ENCODE measurements at places on chromosomes 12 and 14.

DNA sequence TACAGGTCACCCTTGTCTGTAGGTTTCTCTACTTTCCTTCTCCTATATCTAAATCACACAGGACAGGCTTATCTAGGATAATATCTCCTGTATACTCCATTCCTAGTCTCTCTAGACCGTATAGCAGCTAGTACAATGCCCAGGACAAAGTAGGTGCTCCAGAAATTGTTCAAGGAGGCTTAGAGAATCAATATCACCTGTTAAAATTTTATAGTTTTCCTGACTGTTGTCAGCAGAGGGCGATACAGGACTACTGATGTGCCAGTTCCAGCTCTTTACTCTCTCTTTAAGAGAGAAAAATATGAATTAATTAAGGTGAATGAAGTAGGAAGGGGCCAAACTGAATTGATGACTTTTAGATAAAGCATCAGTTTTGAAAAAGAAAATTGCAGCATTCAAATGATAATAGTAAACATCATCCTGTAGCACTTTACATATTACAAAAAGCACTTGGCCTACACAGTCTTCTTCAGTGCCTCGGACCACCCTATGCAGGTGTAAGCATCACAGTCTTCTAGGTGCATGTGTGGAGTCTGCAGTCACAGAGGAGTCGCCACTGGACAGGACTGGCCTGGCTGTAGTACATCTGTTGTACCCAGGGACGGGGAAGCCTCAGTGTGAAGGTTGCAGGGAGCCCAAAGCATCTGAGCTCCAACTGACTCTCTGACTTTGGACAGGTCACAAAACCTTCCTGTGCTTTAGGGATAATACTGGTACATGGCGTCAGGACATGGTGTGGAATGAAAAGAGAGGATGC lies 61.9 kb upstream of the MAX start:
- no peak overlapping the region for H3K4me3 ChIP-seq
- no peak overlapping the region for H3K27ac ChIP-seq
- H3K4me1 ChIP-seq, result no peaks in the 10 kb centered on the region
- H3K36me3 ChIP-seq, result no peaks in the 10 kb centered on the region
- no peaks in the 10 kb centered on the region for H3K27me3 ChIP-seq
- DNase-seq, result peak; percentile 58

GRCh38 chr14:36997843-36998242 lies 174.6 kb downstream of the SLC25A21 start:
- DNase-seq, result no peak
- H3K4me1 ChIP-seq, result no peaks in the 10 kb centered on the region
- H3K27ac ChIP-seq, result no peak overlapping the region
- H3K36me3 ChIP-seq, result no peaks in the 10 kb centered on the region
- no peaks in the 10 kb centered on the region for H3K27me3 ChIP-seq

DNA sequence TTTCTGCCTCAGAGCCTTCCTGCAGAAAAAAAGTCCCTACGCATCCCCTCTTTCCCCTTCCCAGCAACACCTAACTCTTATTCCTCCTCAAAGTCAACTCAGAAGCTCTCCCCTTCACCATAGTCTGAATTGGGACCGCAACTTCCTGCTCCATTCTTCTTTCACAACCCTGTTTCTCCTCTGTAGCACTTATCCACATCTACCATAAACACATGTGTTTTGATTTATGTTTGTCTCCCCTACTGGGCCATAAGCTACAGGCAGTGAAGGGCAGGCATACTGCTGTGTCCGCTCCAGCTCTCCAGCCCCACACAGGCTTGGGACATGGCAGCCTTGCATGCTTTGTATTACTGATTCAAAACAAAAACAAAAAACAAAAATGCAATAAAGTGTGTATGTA lies 5.9 kb downstream of the SDR9C7 start:
- H3K4me3 ChIP-seq, result no peak overlapping the region
- H3K27me3 ChIP-seq, result no peaks in the 10 kb centered on the region
- no peak for DNase-seq
- H3K36me3 ChIP-seq, result no peaks in the 10 kb centered on the region
- H3K27ac ChIP-seq, result no peak overlapping the region

DNA sequence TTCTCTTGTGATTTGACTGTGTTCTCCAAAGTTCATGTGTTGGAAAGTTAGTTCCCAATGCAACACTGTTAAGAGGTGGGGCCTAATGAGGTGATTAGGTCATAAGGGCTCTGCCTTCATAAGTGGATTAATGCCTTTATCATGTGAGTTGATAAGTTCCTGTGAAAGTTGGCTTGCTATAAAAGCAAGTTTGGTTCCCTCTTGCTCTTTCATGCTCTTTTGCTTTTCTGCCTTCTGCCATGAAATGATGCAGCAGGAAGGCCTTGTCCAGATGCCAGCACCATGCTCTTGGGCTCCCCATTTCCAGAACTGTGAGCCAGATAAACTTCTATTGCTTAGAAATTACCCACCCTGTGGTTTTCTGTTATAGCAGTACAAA lies 41.9 kb downstream of the SLC16A7 start:
- H3K27me3 ChIP-seq, result no peaks in the 10 kb centered on the region
- no peaks in the 10 kb centered on the region for H3K4me1 ChIP-seq
- no peaks in the 10 kb centered on the region for H3K36me3 ChIP-seq

- no peaks in the 10 kb centered on the region for H3K27me3 ChIP-seq
- no peaks in the 10 kb centered on the region for H3K36me3 ChIP-seq
These were observed 59.7 kb upstream of the CCDC196 start for GRCh38 chr14:66426451-66426850.
